Glutamatergic neuron (in vitro differentiated cells): ENCODE measurements at places on chromosomes 16 and 17.

GRCh38 chr17:67546578-67547527 is 169.8 kb downstream of the PITPNC1 start:
- DNase-seq: no peak

DNA sequence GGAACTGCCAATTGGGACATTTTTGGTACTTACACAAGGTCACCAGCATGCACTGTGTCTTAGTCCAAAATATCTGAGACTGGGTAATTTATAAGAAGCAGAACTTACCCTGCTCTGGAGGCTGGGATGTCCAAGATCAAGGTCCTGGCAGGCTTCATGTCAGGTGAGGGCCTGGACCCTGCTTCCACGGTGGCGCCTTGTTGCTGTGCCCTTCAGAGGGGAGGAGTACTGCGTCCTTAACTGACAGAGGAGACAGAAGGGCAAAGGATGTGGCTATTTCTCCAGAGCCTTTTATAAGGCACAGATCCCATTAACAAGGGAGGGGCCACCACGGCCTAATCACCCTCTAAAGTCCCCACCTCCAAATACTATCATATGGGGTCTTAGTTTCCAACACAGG is 178.9 kb downstream of the C16orf95 start:
- DNase-seq: no peak

DNA sequence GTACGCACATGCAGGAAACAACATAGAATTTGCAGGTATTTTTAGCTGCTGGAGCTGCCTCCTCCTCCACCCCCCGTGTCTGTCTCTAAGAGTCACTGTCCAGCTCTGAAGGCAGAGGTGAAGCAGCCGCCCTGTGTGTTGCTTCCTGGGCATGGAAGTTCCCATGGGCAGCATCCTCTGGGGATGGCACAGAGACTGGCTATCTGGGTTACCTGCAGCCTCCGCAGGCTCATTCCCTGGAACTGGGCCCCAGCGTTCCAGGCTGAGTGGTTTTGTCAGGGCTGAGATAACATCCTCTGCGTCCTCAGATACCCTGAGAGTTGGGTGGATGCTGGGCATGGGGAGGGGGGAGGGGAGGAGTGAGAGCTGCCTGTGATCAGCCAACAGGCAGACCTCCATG is 41.5 kb upstream of the MRTFB start:
- no peak for DNase-seq

- no peak for DNase-seq
Observed at GRCh38 chr17:58375811-58376210, 23.8 kb upstream of the SUPT4H1 start.
